ENCODE measurements at places on chromosomes 16 and 17.

- DNase-seq = peak; percentile 50
Measured at GRCh38 chr16:50153596-50154419, 702 bp downstream of the TENT4B start.

DNA sequence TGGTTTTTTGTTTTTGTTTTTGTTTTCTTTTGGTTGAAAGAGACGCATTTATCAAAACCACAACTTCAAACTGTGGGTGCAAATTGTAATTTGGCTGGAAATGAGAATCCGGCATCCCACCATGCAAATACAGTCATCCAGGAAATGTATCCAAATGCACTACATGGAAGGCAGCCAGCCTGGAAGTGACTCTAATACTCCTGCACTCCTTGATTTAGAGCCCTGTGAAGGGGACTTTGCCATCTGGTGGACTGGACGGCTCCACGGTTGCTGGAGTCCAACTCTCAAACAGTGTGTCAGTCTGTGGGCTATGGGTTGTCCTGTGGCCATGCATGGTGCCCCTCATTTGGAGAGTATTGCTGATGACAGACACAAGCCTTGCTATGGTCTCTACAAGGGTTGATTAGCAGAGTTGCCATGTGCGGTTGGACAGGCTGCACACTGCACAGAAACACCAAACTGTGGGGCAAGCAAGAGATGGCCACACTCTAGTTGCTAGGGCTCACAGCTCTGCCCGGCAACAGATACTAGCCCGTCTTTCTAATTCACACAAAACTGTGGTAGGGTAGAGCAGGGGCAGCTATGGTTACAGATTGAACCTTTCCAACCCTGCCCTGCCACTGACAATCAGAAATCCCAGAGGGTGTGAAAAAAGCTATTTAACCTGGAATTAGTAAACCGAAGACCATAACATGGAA is 62.4 kb downstream of the VAT1L start:
- DNase-seq = no peak

DNA sequence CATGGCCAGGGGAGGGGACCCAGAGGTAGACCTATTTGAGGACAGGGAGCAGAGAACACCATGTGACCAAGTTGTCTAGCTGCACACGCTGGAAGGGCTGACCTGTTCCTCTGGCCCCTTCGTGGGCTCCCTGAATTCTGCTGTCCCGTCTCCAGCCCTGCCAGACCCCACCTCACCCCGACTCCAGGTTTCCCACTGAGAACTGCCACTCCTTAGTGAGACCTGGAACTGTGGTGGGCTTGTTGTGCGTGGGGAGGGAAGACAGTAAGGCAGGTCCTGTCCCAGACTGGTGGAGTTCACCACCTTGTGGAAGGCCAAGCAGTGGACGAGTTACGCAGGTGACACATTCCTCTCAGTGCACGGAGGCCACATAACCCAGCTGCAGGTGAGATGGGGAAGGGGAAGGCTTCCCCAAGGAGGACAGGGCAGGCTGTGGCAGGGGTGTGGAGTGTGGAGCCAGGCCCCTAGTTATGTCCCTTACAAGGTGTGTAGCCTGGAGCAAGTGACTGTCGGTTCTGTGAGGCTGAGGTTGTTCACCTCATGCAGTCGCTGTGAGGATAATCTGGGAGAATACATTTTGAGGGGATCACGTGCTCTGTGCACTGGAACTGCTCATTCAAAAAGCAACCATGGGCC is 54.7 kb downstream of the USP22 start:
- DNase-seq = no peak

DNA sequence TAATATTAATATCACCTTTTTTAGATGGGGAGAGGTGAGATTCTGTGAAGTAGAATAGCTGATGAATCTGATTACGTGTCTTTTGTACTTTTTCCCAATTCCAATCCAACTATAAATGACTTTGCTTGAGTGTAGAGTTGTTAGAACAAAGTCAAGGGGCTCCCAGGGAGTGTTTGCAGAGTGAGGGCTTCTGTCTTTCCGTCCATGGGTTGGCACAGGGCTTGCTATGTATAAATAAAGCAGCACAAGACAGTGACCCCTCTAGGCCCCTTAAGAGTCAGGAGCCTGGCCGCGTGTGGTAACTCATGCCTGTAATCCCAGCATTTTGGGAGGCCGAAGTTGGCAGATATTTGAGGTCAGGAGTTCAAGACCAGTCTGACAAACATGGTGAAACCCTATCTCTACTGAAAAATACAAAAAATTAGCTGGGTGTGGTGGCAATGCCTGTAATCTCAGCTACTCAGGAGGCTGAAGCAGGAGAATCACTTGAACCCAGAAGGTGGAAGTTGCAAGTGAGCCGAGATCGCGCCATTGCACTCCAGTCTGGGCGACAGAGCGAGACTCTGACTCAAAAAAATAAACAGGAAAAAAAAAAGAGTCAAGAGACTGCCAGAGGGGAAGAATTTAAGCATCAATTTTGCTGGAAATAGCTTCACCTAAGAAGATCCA is 127.9 kb upstream of the HS3ST3A1 start:
- no peak for DNase-seq

- no peak for DNase-seq
Measured at GRCh38 chr16:19871721-19872120, 12.9 kb downstream of the GPRC5B start.

GRCh38 chr16:85622683-85623082 is 9.6 kb downstream of the GSE1 start:
- no peak for DNase-seq

GRCh38 chr17:6245301-6246177 is 175.4 kb downstream of the WSCD1 start:
- DNase-seq = no peak

GRCh38 chr16:71623597-71623996 is 2.4 kb upstream of the MARVELD3 start:
- no peak for DNase-seq

- no peak for DNase-seq
Measured at GRCh38 chr17:73341350-73342049, 29.7 kb upstream of the CDC42EP4 start.

DNA sequence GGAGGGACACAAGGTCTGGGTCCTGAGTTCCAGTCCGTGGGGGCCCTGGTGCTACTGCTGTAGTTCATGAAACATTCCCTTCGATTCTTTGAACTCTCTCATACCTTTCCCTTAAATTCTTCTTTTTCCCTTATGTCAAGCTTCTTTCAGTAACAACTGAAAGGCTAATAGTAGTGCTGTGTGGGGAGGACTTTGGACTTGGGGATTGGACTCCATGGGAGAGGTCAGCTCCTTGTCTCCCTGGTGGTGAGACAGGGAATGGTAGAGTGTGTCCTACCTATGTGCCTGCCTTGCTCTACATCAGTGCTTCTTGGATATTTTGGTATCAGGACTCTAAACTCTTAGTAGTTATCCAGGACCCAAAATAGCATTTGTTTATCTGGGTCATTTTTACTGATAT is 628.1 kb downstream of the WWOX start:
- DNase-seq = no peak

DNA sequence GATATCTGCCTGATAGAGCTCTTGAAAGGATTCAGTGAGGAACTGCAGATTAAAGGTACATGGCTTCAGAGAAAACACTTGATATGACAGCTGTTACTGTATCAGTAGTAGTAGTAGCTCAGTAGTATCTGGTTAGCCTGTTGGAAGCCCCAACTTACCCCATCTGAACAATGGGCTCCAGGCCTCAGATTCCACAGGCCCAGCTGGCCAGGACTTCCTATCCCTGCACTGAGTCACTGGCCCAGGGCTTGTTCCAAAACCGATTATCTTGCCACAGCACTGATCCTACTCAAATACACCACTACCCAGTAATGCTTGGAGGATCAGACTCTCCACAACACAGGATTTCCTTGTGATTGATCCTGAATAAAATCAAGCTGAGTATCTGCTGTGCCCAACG is 32.6 kb downstream of the DCUN1D3 start:
- no peak for DNase-seq

DNA sequence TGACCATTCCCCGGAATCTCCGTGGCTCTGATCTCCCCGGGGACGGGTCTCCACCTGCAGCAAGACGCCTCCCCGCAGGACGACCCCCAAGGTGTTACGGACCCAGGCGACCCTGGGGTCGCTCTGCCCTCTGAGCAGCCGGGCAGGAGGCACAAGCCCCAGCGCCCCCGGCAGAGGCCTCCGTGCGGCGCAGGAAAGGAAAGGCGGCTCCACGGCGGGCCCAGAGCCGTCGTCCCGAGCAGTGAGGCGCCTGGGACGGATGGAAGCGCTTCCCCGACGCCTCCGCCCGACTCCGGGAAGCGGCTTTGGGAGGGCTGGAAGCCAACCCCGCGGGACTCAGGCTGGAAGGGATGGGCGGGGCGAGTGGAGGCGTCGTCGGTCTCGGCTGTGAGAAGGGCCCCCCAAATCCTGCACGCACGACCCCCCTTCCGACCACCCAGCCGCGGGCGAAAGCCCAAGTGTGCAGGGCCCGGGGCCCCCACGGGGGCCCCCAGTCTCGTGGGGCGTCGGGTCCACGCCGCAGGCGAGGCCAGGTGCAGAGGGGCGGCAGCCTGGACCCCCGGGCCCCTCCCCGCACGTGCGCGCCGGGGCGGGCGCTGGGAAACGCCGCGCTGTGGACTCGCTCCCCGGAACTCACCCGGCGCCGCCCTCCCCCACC is 32.7 kb upstream of the RPH3AL start:
- peak; percentile 46 for DNase-seq

GRCh38 chr16:84614968-84615813 is 2.7 kb downstream of the COTL1 start:
- DNase-seq = no peak

- no peak for DNase-seq
Measured at GRCh38 chr16:24846548-24847357, 990 bp downstream of the SLC5A11 start.

DNA sequence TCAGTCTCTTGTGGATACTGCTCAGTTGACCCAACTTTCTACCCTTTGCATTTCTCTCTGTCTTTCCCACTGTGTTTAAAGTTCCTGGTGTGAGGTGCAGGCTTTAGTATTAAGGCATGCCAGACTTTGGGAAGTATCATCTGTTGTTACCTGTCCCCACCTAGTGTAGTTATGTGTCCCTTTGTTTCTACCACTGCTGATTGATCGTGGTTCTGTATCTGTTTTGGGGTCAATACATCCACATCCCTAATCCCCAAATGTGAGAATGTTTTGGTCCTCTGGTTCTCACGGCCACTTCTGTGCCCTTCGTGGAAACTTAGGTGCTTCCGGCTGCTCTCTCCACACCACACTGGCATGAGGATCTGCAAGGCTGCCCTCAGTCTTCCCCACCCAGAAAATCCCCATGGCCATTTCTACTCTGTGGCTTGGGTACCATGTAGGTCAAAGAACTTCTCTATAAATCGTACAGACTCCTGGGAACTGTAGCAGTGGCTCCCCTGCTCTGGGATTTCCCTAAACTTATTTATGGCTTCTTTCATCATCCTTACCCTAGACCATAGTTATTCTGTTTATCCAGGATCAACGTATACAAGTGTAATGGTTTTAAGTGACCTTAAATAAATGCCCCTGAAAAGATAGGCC is 443.2 kb downstream of the XYLT1 start:
- no peak for DNase-seq

DNA sequence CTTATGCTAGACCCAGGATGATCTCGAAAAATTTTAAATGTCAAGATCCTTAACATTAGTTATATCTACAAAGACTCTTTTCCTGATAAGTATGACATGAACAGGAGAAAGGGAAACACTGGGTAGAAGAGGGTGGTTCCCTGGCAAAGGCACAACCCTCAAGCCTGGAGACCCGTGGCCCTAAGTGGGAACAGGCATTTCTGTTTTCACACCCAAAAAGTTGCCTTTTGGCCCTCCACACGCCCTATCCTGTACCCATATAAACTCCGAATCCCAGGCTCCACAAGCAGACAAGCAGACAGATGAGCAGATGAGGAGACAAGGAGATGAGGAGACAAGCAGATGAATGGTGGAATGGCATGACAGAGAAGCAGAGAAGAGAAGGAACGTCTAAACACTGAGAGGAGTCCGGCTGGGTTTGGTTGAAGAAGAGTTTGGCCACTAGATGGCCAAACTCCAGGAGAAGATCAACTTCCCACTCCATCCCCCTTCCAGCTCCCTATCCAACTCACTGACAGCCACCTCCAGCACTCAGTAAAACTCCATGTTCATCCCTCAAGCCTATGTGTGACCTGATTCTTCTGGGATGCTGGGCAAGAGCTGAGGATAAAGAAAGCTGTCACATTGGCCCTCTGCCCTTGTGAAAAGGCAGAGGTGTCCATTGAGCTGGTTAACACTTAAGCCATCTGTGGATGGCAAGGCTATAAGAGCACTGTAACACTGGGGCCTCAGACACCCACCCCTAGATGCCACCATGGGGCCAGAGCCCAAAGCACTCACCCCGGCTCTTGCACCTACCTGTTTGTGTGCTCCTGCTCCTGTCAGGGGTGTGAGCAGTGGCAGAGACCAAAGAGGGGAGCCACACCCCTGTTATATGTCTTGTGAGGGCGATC is 139.6 kb upstream of the FAM20A start:
- no peak for DNase-seq
